WTC11 (cell line): ENCODE measurements at places on chromosomes 16 and 17. TPM values are rescaled to one million over a fixed set of nuclear protein-coding genes. Genes with fewer than 3 reads are reported as not detected.
A peak's percentile ranks its signal among the peaks of the same experiment; 100 is the strongest.

DNA sequence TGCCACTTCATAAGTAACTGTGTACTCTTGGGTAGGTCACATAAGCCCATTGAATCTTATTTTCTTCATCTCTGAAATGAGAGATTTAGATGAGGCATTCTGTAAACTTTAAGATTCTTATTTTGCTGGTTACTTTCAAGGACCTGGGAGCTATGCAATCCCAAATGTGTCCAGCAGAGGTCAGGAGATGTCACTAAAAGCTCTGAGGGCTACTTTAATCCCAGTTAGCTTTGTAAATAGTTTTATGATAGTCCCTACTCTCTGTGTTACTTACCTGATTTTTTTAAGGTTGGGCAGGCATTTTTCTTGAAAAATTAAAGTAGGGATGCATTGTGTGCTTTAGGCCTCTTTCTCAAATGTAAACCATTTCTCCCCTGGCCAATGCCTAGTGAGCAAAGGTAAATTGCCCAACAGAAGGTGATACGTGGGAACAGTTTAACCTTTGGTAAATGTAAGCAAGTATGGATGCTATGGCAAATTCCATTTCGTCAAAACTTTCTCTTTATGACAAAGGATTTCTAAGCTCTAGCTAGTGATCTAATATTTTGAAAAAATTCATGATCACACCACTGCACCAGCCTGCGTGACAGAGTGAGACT is 57.1 kb upstream of the WSB1 start:
- peak; percentile 71 for DNase-seq

DNA sequence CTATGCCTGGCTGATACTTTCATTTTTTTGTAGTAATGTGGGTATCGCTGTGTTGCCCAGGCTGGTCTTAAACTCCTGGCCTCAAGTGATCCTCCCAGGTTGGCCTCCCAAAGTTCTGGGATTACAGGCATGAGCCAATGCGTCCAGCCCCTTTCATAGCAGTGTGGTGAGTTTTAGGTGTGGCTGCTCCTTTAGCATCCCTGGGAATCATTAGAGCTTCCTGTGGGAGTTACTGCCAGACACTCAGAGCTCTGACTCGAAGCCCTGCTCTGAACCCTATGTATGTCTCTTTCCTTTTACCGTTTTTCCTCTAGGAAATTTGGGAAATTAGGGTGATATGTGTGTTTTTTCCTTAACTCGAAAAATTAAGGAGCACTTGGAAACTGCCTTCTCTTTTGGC is 44.5 kb downstream of the NDE1 start:
- DNase-seq: no peak

DNA sequence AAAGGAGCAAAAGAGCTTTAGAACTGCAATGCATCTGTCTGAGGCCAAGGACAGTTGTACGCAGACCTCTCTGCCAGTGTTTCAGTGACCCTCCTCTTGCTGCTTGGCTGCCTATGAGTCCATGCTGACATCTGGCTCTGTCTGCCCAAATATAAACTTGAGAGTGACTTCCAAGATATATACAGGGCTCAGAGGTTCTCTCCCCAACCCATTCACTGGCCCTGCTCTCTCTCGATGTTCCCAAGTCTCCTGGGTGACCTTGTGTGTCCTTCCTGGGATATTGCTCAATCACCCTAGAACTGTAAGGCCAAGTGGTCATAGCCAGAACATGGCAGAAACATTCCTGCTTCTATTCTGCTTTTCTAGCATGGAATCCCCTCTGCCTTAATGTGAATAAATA is 716.3 kb downstream of the WWOX start:
- DNase-seq: no peak

- DNase-seq: no peak
Measured at GRCh38 chr16:83915081-83915480, 16.2 kb downstream of the MLYCD start.

- peak; percentile 38 for DNase-seq
Measured at GRCh38 chr16:28062847-28063521, 530 bp downstream of the GSG1L start.

- DNase-seq: no peak
Measured at GRCh38 chr17:32527146-32527545, 40.4 kb downstream of the CDK5R1 start.

GRCh38 chr16:66634527-66635196 is 30.2 kb downstream of the CMTM3 start:
- no peak for DNase-seq

Gene C16orf92
- total RNA-seq: not detected in 3 replicates

Gene NLRC5
- 2.6 to 2.8 TPM (median 2.7 TPM) in 3 replicates for total RNA-seq

- no peak for DNase-seq
Measured at GRCh38 chr16:54446639-54447038, 160.1 kb upstream of the IRX3 start.

Gene CCL18
- total RNA-seq: not detected in 3 replicates

DNA sequence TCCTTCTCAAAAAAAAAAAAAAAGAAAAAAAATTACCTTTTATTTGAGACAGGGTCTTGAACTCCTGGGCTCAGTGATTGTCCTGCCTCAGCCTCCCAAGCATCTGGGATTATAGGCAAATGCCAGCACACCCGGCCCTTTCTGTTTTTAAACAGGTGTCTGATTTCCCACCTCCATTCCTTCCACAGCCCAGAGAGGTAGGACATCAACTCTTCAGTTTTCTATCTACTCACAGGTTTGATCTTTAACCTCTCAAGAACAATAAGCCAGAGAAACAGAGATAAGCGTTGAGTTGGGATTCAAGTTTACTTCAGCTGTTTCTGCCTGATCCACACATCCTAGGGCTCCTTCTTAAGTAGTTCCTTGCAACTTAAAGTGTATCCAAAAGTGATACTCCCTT is 41.5 kb upstream of the TEX2 start:
- DNase-seq: no peak

- no peak for DNase-seq
Measured at GRCh38 chr17:1779571-1780131, 17.8 kb downstream of the SERPINF1 start.

GRCh38 chr17:34241062-34241461 is 14.0 kb upstream of the CCL2 start:
- DNase-seq: no peak

DNA sequence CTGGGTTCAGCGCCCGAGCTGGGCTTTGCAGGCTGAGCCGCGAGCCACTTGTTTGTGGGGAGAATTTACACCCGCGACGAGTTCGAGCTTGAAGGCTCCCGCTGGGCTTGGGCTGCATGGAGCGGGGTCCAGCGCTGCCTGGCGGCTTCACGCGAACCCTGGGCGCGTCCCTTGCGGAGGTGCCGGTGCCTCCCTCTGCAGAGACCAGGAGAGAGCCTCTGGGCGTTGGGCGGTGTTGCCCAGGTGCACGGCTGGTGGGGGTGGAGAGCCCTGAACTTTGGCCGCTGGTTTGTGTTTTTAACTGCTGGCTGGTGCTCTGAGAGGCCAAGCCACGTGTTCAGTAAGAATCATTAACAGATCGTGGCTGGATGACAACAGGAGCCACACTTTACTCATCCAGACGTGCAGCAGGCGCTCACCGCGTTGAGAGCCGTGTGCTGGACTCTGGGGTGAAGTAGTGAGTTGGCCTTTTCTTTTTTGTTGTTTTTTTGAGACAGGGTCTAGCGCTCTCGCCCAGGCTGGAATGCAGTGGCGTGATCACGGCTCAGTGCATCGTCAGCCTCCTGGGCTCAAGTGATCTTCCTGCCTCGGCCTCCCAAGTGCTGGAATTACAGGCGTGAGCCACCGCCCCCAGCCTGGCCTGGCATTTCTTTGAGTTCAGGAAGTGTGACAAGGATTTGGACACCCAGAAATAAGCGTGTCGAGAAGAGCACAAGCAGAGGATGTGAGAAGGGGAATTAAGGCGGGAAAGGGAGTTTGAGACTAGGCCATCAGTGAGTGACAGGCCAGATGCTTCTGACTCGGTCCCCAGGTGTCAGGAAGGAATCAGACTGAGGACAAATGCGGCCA is 827 bp downstream of the CDK10 start:
- no peak for DNase-seq

- no peak for DNase-seq
Measured at GRCh38 chr16:5751216-5751615, 653.6 kb upstream of the EEF2KMT start.

- DNase-seq: no peak
Measured at GRCh38 chr17:79020631-79021301, 3.2 kb upstream of the C1QTNF1 start.

Gene ZNF594
- total RNA-seq: 9.5 to 11.6 TPM (median 10.1 TPM) in 3 replicates

- no peak for DNase-seq
Measured at GRCh38 chr16:11090232-11090631, 145.9 kb downstream of the CLEC16A start.

DNA sequence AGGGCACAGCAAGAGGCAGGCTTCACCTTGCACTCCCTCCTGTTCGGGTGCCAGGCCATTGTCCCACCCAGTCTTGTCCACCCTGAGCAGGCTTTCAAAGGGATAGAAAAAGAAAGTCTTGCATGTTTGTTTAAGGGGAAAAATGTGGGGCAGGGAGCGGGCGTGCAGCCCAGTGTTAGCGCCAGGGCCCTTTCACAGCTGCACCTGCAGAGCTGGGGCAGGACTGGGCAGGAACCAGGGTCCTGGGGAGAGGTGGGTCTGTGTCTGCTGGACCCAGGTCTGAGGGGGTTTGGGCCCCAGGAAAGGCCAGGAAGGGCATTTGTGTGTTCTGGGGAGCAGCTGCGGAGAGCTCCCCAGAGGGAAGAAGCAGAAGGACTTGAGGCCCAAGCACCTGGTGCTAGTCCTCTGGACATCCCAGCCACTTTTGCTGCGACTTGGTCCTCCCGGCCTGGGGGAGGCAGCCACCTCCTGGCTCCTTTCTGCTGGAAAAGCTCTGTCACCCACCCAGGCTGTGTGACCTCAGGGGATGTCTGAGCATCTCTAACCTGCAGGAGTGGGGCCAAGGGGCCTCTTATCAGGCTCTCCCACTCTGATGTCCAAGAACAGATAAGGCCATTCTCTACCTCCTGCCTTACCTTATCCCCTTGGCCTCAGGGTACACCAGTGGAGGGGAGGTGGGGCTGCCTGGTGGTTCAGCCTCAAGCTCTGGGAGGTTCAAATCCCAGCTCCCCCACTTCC is 44.7 kb downstream of the PSME3IP1 start:
- DNase-seq: no peak

- peak; percentile 53 for DNase-seq
Measured at GRCh38 chr16:11312718-11313492, 31.8 kb upstream of the PRM1 start.

GRCh38 chr16:58499615-58500351 is at the start of gene NDRG4:
TSS of gene NDRG4 (plus strand) at chr16:58500143. CDS start at chr16:58500249, 106 bp downstream.
- peak; percentile 77 for DNase-seq

- no peak for DNase-seq
Measured at GRCh38 chr17:27660436-27660835, 29.4 kb downstream of the LGALS9 start.

DNA sequence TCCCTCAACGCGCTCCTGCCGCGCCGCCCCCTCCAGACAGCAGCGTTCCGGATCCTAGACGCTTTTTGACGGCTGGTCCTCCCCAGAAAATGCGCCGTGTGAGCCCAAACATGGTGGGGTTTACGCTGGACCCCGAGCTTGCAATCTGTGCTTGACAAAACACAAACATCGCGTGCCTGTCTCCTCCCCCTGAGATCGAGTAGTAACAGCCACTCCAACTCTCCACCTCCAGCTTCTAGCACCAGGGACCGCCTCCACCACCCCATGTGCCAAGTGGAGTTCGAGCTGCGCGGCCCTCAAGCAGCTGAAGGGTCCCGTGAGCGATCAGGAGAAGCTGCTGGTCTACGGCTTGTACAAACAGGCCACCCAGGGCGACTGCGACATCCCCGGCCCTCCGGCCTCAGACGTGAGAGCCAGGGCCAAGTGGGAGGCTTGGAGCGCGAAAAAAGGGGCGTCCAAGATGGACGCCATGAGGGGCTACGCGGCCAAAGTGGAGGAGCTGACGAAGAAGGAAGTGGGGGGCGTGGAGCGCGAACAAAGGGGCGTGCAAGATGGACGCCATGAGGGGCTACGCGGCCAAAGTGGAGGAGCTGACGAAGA is 656 bp upstream of the GEMIN4 start:
- peak; percentile 40 for DNase-seq

Gene SLC5A11
- total RNA-seq: 0.11 to 0.23 TPM in 2 of 3 replicates, not detected in the other

DNA sequence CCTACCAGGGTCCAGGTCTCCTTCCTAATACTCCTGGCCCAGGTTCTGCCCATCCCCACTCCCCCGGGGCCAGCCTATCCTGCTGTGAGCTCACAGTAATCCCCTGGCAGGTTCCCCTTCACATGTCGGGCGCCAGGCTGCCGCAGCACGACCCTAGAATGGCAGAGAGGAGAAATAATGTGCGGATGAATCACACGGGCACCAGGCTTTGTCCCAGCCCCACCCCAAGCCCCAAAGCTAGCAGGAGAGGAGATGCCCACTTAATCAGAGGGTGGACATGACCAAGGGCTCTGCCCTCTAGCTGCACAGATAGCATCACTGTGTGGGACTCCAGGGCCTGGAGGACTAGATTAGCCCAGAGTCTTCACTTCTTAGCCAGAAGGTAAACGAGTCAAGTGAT is 39.5 kb downstream of the ST3GAL2 start:
- DNase-seq: no peak

- no peak for DNase-seq
Measured at GRCh38 chr17:4480929-4481898, 17.5 kb upstream of the SPNS2 start.

DNA sequence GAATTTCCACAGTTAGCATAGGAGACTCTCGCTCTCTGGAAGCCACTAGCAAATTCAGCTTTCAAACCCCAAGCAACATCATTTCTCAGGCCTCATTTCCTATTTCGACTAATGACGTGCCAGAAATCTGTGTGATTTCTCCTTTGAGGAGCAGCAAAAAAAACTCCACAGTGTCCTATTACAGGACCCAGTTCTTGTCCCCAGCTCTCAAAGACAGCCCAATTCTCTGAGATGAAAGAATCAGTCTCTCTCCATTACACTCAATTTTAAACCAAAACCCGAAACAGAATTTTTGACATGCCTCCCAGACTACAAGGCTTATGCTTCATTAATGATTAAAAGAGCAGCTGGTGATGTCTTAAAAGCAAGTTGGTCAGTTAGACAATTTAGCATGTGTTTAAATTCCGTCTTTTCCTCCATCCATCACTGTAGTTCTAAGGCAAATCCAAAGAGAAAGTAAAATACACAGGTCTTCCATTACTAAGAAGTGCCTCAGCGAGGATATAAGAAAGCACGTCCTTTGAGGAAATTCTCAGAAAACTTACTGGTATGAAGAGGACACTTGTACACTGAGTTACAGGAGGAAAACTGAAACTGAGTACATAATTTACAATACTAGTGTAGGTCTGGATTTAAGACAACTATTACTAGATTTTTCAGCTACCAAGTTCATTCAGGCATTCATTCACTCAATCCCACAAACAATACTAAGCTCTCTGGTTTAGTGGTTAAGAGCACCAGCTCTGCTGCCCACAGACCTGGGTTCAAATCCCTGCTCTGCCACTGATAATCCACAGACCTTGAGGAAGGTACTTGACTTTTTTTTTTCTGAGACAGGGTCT is 12.5 kb downstream of the TOM1L2 start:
- DNase-seq: no peak

- no peak for DNase-seq
Measured at GRCh38 chr17:78529871-78530670, 47.1 kb downstream of the DNAH17 start.
